ENCODE measurements at places on chromosomes 7 and 10.

DNA sequence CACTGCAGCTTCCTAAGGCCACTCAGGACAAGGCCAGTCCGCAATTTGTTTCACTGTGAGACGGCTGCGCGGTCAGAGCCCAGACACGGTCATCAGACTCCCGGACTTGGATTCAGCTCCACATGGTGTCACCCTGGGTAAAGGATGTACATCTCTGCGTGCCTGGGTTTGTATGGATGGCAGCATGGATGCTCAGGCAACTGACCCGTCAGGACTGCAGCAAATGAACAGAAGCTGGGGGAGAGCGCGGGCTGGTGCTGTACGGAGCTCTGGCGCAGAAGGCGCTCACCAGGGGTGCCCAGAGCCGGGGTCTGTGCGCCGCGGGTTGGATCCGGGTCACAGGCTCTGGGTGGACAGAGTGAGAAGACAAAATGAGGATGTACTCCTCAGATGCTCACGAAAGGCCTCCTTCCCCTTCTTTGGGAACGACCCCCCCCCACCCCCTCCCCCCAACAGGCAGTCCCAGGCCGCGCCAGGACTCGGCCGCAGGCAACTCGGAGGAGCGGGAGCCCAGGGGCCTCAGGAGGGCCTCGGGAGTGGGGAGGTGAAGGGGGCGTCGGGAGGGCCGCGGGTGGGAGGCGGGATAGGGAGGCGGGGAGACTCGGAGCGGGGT is 92.4 kb downstream of the CXCL12 start:
- DNase-seq = no peak

DNA sequence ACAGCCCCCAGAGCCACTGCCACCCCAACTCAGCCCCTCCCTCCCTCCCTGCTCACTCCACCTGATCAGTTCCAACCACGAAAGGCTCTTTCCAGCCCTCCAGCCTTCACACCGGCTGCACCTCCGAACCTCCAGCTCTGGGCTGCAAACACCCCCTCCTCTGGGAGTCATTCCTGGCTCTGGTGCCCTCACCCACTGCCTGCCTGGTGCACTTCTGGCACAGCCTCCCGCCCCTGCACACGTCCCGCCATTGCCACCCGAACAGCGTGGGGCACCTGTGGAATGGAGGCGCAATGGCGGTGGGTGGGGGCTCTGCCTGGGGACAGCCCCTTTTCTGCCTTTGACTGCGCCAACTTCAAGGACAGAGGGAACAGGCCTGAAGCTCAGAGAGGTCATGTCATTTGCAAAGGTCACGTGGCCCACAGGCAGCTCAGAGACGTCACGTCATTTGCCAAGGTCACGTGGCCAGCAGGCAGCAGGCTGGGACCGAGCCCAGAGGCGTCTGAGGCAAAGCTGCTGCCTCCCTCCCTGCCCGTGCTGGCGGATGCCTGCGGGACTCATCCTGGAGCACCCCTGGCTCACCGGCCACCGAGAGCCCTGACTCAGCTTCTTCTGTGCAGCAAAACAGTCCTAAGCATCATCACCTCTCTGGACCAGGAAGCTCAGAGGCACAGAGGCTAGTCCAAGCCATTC is 76.0 kb upstream of the DNAAF5 start:
- no peak for DNase-seq

GRCh38 chr10:132417257-132417910 is 20.4 kb downstream of the PWWP2B start:
- no peak for DNase-seq

- no peak for DNase-seq
These were observed 40.0 kb upstream of the ANLN start for GRCh38 chr7:36349626-36350025.

DNA sequence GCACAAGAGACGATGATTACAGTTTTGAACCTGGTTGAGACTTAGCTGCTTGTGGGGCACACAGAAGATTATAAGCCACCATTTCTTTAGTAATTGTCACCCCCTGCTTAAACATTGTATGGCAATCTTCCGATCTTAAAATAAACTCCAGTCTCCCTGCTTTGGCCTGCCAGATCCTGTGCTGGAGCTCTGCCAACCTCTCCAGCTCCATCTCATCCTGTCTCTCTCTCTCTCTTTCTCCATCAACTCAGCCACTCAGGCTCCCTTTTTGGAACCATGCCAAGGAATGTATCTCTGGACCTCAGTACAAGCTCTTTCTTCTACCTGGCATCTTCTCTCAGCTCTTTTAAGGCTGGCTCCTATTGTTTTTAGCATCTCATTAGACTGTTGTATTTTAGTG is 1053.2 kb downstream of the REEP3 start:
- DNase-seq = no peak

DNA sequence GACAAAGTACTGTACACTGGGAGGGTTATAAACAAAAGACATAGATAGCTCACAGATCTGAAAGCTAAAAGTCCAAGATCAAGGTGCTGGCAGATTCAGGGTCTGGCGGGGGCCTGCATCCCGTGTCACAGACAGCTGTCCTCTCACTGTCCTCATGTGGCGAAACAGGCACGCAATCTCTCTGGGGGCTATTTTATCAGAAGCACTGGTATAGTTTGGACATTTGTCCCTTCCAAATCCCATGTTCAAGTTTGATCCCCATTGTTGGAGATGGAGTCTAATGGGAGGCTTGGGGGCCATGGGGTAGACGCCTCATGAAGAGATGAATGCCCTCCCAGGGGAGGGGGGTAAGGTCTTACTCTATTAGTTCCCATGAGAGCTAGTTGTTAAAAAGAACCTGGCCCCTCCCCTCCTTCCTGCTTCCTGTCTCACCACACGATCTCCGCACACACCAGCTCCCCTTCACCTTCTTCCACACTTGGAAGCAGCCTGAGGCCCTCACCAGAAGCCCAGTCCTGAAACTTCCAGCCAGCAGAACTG is 72.5 kb upstream of the UCN3 start:
- DNase-seq = peak; percentile 5

- DNase-seq = no peak
These were observed 385.5 kb downstream of the SEMA3D start for GRCh38 chr7:84801396-84801795.

GRCh38 chr7:158814637-158815036 is 14.7 kb downstream of the ESYT2 start:
- DNase-seq = no peak

- no peak for DNase-seq
These were observed 20.7 kb downstream of the PDGFA start for GRCh38 chr7:498678-499641.

DNA sequence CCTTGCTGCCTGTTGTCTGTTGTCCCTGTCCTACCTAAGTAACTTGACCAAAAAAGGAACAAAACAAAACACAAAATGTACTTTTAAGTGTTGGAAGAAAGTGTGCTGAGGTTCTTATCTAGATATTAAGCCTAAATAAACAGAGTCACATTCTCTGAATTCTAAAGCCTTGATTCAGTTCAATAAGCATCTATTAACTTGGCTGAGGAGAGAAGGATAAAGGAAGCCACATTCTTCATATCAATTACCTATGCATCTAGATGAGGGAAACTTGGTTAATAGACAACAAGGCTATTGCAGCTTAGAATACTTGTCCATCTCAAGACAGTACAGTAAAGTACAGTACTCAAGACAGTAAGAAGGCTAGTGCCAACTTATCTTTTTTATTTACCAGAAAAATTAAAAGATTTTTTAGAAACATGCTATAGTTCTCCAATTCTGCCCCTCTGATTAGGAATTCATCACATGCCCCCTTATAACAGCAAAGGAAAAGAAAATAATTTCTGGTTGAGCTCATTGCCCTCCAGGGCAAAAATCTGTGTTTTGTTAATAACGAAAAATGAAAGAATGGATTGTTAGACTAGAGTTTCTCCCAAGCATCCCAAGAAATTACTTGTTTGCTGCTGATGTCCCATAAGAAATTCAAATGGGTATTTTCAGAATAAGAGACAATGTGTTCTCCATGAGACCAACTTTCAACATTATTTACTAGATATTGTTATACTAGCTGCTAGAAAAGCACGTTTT is 546.5 kb upstream of the SEMA3D start:
- no peak for DNase-seq

DNA sequence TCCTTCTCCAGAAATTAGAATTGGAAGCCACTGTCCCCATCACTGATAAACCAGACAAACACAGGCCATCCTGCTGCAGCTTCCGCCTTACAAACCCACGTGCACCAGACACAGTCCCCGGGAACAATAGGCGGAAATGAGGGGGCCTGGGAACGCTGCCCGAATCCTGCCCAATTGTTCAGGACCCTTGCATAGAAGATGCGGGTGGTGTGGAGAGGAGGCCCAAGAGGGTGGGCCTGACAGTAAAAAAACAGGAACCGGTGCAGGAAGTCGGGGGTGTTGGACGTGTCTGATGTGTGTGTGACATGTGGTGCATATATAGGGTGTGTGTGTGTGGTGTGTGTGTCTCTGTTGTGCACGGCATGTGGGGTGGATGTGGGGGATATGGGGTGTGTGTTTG is 26.5 kb upstream of the CHST15 start:
- no peak for DNase-seq

All from activated CD4-positive, CD25-positive, alpha-beta regulatory T cell treated with anti-CD3 and anti-CD28 coated beads, Interleukin-2, amount 50 U/mL, for 16 hours (primary cell).